ENCODE measurements at places on chromosomes 7 and 10.

- no peak for DNase-seq
- peaks cover 7% of the 10 kb centered on the region for H3K4me1 ChIP-seq
- no peaks in the 10 kb centered on the region for H3K36me3 ChIP-seq
- H3K27me3 ChIP-seq, result no peaks in the 10 kb centered on the region
- no peak overlapping the region for H3K27ac ChIP-seq
Observed at GRCh38 chr7:101859411-101860106, 42.1 kb downstream of the CUX1 start.

DNA sequence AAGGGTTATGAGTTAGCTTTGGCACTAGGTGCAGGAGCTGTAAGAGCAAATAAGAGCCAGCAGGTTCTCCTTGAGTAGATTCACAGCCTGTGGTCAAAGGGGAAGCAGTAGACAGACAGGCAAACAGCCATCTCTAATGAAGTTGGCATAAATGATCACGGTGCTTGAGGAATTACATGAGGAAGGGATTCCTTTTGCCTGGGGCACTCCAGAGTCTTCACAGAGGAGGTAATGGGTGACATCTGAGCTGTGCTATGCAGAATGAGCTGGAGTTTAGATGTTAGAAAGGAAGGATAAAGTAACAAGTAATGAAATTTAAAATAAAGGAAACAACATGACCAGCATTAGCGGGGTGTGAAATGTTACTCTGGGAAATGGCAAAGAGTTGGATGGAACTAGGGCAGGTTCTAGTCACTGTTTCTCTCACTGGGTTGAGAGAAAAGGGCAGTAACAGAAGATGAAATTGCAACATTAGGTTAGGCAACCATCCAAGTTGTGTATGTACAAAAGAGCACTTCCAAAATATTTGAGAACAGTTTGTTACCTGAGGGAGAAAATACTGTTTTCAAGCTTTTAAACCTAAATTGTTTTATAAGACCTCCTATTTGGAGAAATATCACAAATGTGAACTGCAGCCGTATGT lies 613.8 kb downstream of the PHTF2 start:
- no peak for DNase-seq
- H3K36me3 ChIP-seq, result no peaks in the 10 kb centered on the region
- H3K4me3 ChIP-seq, result no peak overlapping the region

GRCh38 chr10:92740762-92741161 lies 51.0 kb downstream of the HHEX start:
- no peaks in the 10 kb centered on the region for H3K36me3 ChIP-seq
- H3K27ac ChIP-seq, result no peak overlapping the region
- H3K27me3 ChIP-seq, result no peaks in the 10 kb centered on the region
- DNase-seq, result no peak

DNA sequence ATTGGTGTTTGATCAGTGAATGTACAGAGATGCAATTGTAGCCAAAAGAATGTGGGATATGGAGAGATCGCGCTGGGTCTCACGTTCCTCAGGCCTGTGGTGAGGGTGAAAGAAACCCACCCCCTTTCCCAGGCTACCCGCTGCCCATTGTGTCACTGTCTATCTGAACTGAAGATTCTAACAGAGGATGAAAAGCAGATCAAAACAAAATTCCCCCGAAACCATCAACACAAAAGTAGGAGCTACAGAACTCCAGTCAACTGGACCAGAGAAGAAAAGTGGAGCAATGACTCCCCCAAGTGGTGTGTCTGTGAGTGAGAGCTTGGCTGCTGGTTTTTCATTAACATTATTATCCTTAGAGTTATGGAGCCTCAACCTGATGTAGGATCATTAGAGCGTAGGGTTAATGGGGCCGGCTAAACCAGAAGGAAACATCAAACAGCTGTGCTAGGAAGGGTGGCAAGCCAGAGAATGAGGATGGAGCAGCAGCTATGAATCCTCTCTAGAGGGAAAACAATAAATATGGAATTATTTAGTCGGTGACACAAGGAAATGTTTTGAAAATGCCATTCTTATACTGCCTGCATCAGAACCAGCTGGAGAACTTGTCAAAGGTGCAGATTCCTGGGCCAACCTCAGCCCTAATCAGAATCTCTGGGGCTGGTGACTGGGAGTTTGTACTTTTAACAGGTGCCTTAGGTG lies 38.3 kb downstream of the AKR1B1 start:
- H3K36me3 ChIP-seq, result no peaks in the 10 kb centered on the region
- no peak overlapping the region for H3K27ac ChIP-seq
- peaks cover 10% of the 10 kb centered on the region for H3K27me3 ChIP-seq
- H3K4me1 ChIP-seq, result no peaks in the 10 kb centered on the region
- DNase-seq, result no peak
- no peak overlapping the region for H3K4me3 ChIP-seq

- no peaks in the 10 kb centered on the region for H3K36me3 ChIP-seq
- H3K27ac ChIP-seq, result no peak overlapping the region
- DNase-seq, result no peak
- H3K4me1 ChIP-seq, result peaks cover 3% of the 10 kb centered on the region
- H3K4me3 ChIP-seq, result no peak overlapping the region
Observed at GRCh38 chr7:106901828-106902441, 36.9 kb downstream of the PIK3CG start.

- H3K4me3 ChIP-seq, result no peak overlapping the region
- no peak overlapping the region for H3K27ac ChIP-seq
- no peaks in the 10 kb centered on the region for H3K36me3 ChIP-seq
Observed at GRCh38 chr7:101410743-101411507, 48.2 kb downstream of the COL26A1 start.

DNA sequence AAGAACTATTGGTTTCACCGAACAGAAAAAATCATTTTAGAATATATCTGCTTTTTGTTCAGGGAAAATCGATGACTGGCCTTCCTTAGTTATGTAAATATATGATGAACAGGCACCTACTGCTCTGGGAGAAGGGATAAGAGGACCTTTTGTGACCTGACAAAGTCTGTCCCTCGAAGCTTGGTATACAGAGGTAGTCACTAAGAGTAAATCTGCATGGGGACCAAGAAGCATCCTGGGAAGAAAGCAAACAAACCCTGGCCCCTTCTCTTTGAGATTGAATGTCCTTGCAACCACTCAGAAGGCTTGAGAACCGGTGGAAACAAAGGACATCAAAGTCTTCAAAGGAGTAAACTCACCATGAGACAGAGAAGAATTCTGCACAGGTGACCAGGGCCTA lies 52.3 kb downstream of the SKIDA1 start:
- no peak overlapping the region for H3K4me3 ChIP-seq
- H3K27ac ChIP-seq, result no peak overlapping the region
- H3K27me3 ChIP-seq, result no peaks in the 10 kb centered on the region
- no peaks in the 10 kb centered on the region for H3K4me1 ChIP-seq

DNA sequence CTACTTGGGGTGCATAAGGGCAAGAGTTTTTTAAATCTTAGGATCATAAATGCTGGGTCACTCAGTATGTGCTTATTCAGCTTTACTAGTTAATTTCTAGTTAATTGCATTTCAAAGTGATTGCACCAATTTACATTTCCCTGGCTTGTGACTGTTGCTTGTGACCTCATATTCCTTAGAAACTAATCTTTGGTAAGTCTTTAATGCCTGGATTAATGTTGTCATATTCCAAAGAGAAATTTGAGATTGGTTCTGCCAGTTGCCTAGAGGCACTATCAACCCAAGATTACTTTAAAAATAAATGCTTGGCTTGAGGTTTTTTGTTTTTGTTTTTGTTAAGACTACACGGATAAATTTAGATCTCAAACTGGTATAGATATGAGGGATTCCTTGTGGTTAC lies 103.1 kb downstream of the ANK3 start:
- no peak overlapping the region for H3K27ac ChIP-seq
- no peaks in the 10 kb centered on the region for H3K36me3 ChIP-seq
- no peak for DNase-seq
- H3K4me3 ChIP-seq, result no peak overlapping the region
- no peaks in the 10 kb centered on the region for H3K27me3 ChIP-seq
- no peaks in the 10 kb centered on the region for H3K4me1 ChIP-seq

- no peaks in the 10 kb centered on the region for H3K27me3 ChIP-seq
- H3K27ac ChIP-seq, result no peak overlapping the region
- H3K36me3 ChIP-seq, result no peaks in the 10 kb centered on the region
- no peaks in the 10 kb centered on the region for H3K4me1 ChIP-seq
- H3K4me3 ChIP-seq, result no peak overlapping the region
- DNase-seq, result no peak
Observed at GRCh38 chr7:32221736-32222135, 151.5 kb upstream of the PDE1C start.

DNA sequence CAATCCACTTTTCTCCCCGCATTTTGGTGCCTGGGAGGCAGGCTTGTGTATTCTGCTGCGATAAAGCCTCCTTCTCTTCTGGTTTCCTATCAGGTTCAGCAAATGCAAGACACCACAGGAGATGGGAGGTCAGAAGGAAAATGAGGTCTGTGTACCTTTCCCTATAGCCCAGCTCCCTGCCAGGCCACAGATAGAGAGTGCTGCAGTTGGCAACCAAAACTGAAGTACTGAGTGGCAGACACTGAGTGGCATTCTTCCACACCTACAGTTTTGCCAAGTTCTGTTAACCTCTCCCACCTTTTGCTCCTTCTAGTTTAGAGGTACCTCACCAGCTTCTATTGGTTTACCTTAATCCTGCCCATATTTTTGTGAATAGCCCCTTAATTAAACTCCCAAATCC lies 948.4 kb downstream of the SORCS1 start:
- no peak for DNase-seq
- H3K4me1 ChIP-seq, result no peaks in the 10 kb centered on the region
- no peaks in the 10 kb centered on the region for H3K27me3 ChIP-seq
- no peak overlapping the region for H3K27ac ChIP-seq
- H3K4me3 ChIP-seq, result no peak overlapping the region

DNA sequence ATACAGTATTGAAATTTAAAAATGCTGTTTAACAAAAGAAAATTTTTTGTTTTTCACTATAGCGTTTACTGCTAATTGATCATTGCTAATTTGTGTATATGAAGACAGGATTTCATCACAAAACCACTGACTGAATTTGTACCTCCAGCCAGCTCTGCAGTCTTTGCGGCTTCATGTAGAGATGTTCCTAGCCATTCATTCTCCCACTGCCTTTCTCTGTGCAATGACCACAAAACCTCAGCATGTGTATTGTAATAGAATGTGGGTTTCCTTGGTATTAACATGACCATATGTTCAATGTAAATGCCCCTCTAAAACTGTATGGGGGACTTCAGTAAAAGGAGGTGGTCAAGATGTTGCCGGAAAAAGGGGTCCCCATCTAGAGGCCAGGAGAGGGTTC lies 81.1 kb upstream of the STEAP1B start:
- no peaks in the 10 kb centered on the region for H3K4me1 ChIP-seq
- H3K4me3 ChIP-seq, result no peak overlapping the region
- no peak for DNase-seq
- no peak overlapping the region for H3K27ac ChIP-seq
- no peaks in the 10 kb centered on the region for H3K27me3 ChIP-seq
- H3K36me3 ChIP-seq, result no peaks in the 10 kb centered on the region

DNA sequence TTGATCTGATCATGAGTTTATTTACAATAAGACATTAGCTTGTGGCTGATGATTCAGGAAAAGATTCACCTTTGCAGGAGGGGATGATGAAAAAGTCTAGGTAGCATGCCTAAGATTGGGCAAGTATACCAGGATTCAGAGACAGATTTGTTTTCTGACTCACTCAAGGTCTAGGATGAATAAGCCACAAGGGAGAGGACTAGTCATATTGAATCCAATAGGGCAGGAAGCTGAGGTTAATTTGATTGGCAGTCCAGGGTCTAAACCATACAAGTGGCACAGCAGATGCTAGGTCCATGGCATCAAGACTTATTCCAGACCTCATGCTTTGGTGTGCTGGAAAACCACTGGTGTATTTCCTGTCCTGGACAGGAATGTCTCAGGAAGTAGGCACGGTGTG lies 1133.4 kb downstream of the XPNPEP1 start:
- no peak overlapping the region for H3K27ac ChIP-seq
- no peaks in the 10 kb centered on the region for H3K4me1 ChIP-seq
- DNase-seq, result no peak
- H3K27me3 ChIP-seq, result no peaks in the 10 kb centered on the region
- no peaks in the 10 kb centered on the region for H3K36me3 ChIP-seq

DNA sequence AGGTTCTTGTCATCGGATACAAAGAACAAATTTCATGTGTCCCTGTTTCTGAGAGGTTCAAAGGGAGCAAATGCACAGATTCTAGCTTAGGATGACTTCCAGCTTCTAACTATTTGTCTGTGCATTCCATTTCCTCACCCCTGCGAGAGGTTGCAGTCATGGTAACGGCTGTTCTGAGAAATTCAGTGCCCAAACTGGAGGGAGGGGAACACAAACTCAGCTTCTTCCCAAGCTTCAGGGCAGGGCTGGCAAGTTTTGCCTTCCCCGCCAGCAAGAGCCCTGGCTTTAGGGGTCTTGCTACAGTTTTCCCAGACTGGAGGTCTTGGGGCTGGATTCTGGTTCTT lies 11.1 kb downstream of the FAS start:
- H3K4me1 ChIP-seq, result peaks cover 15% of the 10 kb centered on the region
- no peak for DNase-seq
- no peaks in the 10 kb centered on the region for H3K27me3 ChIP-seq
- H3K36me3 ChIP-seq, result no peaks in the 10 kb centered on the region
- H3K4me3 ChIP-seq, result no peak overlapping the region

DNA sequence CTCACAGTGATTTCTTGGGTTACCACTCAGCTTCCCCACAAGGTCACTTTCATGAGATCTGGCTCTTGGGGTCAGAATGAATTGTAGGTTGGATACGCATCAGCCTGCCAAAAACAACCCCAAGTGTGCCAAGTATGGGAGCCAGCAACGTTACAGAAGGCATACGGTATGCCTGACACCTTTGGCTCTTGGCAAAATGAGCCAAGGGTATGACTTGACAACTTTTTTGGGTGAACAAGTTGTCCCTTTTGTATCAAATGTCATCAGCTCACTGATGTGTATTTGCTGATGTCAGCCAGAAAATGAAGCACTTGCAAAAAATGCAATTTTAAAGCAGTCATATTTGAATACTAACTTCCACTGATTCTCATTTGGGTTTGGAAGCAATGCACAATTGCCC lies 168.4 kb downstream of the CACNB2 start:
- no peak overlapping the region for H3K27ac ChIP-seq
- no peaks in the 10 kb centered on the region for H3K27me3 ChIP-seq
- no peaks in the 10 kb centered on the region for H3K4me1 ChIP-seq
- no peak for DNase-seq

DNA sequence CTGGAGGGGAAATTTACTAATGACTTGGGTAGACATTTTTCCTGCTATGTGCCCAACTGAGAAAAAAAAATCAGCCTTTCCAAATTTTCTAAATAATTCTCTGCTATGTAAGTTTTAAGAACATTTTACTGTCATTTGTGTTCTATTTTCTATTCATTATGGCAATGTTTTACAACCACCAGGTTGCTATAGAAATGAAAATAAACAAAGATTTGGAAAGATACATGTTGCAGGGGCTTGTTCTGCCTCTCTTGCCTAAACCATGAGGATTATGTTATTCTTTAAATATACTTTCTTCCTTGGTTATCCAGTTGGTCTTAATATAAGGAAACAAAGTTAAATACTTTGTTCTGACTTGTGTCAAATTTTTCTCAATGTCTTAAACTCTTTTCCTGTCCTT lies 257.2 kb downstream of the TWIST1 start:
- H3K4me3 ChIP-seq, result no peak overlapping the region
- H3K27ac ChIP-seq, result no peak overlapping the region

DNA sequence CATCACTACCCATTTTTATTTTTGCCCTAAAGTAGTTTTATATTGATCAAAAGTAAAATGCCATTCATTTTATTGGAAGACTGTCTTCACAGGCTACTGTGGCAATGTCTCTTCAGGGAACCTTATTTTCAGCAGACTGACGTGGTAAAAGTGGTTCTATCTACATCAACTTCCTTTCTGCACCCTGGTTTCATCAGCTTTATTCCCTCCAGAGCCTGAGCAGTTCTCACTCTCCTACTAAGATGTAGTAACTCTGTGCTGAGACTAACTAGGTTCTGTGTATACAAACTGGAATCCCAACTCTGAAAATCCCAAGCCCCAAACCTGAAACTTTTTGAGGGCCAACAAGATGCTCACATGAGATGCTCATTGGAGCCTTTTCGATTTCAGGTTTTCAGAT lies 155.3 kb downstream of the SFMBT2 start:
- no peak overlapping the region for H3K27ac ChIP-seq
- DNase-seq, result no peak
- peaks cover 35% of the 10 kb centered on the region for H3K4me1 ChIP-seq
- H3K36me3 ChIP-seq, result peaks cover 9% of the 10 kb centered on the region

Data from T-cell (primary cell).